NB4 (cell line): ENCODE measurements at places on chromosomes 13 and 19.

- DNase-seq, result no peak
These were observed 19.2 kb upstream of the NANOS2 start for GRCh38 chr19:45933759-45934158.

GRCh38 chr19:58182577-58182988 lies 278 bp upstream of the ZNF274 start:
- DNase-seq, result peak; percentile 89

DNA sequence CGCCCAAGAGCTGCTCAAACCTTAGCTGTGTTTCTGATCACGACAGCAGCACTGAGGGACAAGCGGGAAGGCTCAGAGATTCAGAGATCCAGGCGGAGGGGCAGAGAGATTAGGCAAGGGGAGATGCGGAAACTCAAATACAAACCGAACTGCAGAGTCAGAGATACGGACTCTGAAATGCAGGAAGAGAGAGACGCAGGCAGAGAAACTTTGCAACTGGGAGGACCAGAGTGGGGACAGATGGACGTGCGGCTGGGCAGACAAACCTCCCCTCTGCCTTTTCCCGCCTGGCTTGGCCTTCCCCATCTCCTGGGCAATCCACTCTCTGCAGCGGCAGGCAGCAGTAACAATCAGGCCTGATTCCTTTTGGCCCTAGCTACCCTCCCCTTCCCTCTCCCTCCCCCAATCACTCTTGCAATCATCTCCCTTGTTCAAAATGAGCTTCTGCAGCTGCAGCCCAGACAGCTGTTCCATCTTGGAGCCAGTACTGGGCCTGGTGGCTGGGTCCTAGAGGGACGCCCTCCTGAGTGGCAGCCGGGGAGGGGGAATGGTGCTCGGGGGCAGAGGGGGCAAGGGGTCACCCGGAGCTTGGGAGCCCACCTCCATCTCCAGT lies 29.7 kb downstream of the OLFM2 start:
- no peak for DNase-seq

GRCh38 chr19:49447485-49448431 lies 3.9 kb downstream of the PIH1D1 start:
- peak; percentile 48 for DNase-seq

DNA sequence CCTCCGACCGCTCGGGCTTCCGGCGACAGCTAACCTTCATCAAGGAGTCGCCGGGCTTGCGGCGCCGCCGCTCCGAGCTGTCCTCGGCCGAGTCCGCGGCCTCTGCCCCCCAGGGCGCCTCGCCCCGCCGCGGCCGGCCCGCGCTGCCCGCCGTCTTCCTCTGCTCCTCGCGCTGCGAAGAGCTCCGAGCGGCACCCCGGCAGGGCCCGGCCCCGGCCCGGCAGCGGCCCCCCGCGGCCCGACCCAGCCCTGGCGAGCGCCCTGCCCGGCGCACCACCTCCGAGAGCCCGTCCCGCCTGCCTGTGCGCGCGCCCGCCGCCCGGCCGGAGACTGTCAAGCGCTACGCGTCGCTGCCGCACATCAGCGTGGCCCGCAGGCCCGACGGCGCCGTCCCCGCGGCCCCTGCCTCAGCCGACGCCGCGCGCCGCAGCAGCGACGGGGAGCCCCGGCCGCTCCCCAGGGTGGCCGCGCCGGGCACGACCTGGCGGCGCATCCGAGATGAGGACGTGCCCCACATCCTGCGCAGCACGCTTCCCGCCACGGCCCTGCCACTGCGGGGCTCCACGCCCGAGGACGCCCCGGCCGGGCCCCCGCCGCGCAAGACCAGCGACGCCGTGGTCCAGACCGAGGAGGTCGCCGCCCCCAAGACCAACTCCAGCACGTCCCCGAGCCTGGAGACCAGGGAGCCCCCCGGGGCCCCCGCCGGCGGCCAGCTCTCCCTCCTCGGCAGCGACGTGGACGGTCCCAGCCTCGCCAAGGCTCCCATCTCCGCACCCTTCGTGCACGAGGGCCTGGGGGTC lies 9.6 kb downstream of the C19orf25 start:
- DNase-seq, result no peak

GRCh38 chr13:114152831-114153371 lies 20.5 kb upstream of the RASA3 start:
- DNase-seq, result peak; percentile 82

DNA sequence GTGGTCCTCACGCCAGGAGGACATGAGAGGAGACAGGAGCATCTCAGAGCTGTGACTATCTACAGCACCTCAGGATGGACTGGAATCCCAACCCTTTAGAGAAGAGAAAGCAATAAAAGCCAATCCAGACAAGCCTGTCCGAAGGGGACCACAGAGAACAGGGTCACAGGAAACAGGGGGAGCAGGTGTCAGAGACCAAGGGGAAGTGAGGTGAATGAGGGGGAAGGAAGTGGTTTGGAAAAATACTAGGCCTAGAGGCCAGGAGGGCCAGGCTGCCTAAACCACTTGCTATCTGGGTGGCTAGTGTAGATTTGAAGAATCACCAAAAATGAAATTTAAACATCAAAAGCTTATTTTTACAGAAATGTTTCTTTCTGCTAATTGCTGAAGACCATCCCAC lies 16.2 kb downstream of the TMTC4 start:
- DNase-seq, result peak; percentile 25
